ENCODE measurements at places on chromosomes 16 and 17.

- H3K4me1 ChIP-seq, result peaks cover 26% of the 10 kb centered on the region
- H3K36me3 ChIP-seq, result peaks cover 98% of the 10 kb centered on the region
- peak overlapping the region; percentile 43 for H3K27ac ChIP-seq
- peak; percentile 90 for DNase-seq
- H3K4me3 ChIP-seq, result peak overlapping the region; percentile 6
These were observed 43.4 kb upstream of the ICAM2 start for GRCh38 chr17:64063766-64064224.

GRCh38 chr17:77269696-77270681 lies 129.2 kb downstream of the SEC14L1 start:
- H3K27me3 ChIP-seq, result no peaks in the 10 kb centered on the region
- H3K4me1 ChIP-seq, result peaks cover 3% of the 10 kb centered on the region
- H3K36me3 ChIP-seq, result no peaks in the 10 kb centered on the region
- H3K27ac ChIP-seq, result no peak overlapping the region
- no peak for DNase-seq
- H3K4me3 ChIP-seq, result no peak overlapping the region

- DNase-seq, result no peak
- no peaks in the 10 kb centered on the region for H3K4me1 ChIP-seq
- no peak overlapping the region for H3K4me3 ChIP-seq
These were observed 61.6 kb downstream of the SKAP1 start for GRCh38 chr17:48368352-48368908.

- peaks cover 11% of the 10 kb centered on the region for H3K4me1 ChIP-seq
- DNase-seq, result no peak
- H3K27me3 ChIP-seq, result no peaks in the 10 kb centered on the region
- no peak overlapping the region for H3K27ac ChIP-seq
These were observed 15.5 kb downstream of the LLGL2 start for GRCh38 chr17:75540923-75541503.
